Metanephros (tissue), 2 donors: ENCODE measurements at places on chromosomes 6 and 20. TPM values are rescaled to one million over a fixed set of nuclear protein-coding genes. Genes with fewer than 3 reads are reported as not detected.

The PRRC2A gene
- 111 TPM for total RNA-seq

The KIAA0408 gene
- 5.1 TPM for total RNA-seq

The ADGRF4 gene
- total RNA-seq, result 0.18 TPM

The UBD gene
- total RNA-seq, result 1.1 TPM

The PMEPA1 gene
- total RNA-seq, result 14.2 TPM

The LAMA4 gene
- 127 TPM for total RNA-seq

The GABRR1 gene
- total RNA-seq, result 2.0 TPM

The PNPLA1 gene
- total RNA-seq, result 1.1 TPM

The CD83 gene
- total RNA-seq, result 15.7 TPM

The TREM1 gene
- 1.2 TPM for total RNA-seq

The TSPO2 gene
- total RNA-seq, result 1.5 TPM

The HRH3 gene
- total RNA-seq, result 0.23 TPM

The VWA7 gene
- total RNA-seq, result 8.6 TPM

The FOXQ1 gene
- 7.4 TPM for total RNA-seq

The WFDC12 gene
- not detected for total RNA-seq

The SMIM26 gene
- 155 TPM for total RNA-seq

The TRAPPC3L gene
- total RNA-seq, result 0.06 TPM

The GPSM3 gene
- total RNA-seq, result 7.8 TPM

The KIF3B gene
- total RNA-seq, result 28.8 TPM

The TMC2 gene
- total RNA-seq, result not detected

The MAP7 gene
- total RNA-seq, result 15.8 TPM

The ARMH2 gene
- not detected for total RNA-seq

The SLC22A16 gene
- total RNA-seq, result 1.2 TPM

The OR5V1 gene
- total RNA-seq, result not detected

The NDRG3 gene
- total RNA-seq, result 22.5 TPM

The OR2J3 gene
- not detected for total RNA-seq

The SEMG1 gene
- total RNA-seq, result not detected

The IL22RA2 gene
- total RNA-seq, result not detected

The CUTA gene
- 106 TPM for total RNA-seq

The C6orf141 gene
- 0.99 TPM for total RNA-seq

The CCN6 gene
- 1.1 TPM for total RNA-seq

The REM1 gene
- total RNA-seq, result 2.8 TPM

The DDX43 gene
- total RNA-seq, result 0.12 TPM
